ENCODE measurements at places on chromosomes 1 and 21.

DNA sequence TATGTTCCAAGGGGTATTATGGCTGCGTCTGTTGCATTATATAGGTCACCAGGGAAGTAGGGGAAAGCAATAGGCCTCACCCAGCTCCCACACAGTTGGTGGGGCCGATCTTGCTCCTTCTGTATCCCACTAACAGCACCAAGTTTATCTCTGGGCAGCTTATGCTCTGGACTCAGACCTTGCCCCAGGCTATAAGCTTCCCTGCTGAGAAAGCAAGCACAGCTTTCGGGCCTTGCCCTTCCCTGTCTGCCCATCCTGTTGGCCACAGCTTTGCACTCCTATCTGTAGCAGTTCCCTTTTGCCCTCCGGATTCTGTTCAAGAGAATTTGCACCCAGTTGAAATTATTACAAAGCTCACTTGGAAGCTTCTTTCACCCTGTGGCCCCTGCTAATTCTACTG is 12.9 kb downstream of the KCNE1 start:
- no peak for DNase-seq

DNA sequence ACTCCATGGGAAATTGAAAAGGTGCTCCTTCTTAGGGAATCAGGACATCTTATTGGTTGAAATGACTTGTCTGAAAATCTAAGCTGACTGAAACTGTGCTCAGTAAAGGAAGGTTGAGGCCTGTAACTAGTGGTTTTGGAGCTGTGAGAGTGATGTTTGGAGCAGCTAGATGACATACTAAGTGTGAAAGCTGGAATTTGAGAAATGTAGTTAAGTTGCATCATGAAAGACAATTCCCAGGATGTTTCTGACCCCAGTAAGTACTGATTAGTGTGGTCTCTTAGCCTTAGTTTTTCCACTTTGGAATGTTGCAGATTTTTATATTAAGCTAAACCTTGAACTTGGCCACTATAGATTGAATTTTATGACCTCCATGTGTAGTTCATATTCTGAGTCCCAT is 154.9 kb downstream of the PAPPA2 start:
- DNase-seq = no peak

- DNase-seq = no peak
Measured at GRCh38 chr1:84146411-84147032, 2.5 kb downstream of the PRKACB start.

DNA sequence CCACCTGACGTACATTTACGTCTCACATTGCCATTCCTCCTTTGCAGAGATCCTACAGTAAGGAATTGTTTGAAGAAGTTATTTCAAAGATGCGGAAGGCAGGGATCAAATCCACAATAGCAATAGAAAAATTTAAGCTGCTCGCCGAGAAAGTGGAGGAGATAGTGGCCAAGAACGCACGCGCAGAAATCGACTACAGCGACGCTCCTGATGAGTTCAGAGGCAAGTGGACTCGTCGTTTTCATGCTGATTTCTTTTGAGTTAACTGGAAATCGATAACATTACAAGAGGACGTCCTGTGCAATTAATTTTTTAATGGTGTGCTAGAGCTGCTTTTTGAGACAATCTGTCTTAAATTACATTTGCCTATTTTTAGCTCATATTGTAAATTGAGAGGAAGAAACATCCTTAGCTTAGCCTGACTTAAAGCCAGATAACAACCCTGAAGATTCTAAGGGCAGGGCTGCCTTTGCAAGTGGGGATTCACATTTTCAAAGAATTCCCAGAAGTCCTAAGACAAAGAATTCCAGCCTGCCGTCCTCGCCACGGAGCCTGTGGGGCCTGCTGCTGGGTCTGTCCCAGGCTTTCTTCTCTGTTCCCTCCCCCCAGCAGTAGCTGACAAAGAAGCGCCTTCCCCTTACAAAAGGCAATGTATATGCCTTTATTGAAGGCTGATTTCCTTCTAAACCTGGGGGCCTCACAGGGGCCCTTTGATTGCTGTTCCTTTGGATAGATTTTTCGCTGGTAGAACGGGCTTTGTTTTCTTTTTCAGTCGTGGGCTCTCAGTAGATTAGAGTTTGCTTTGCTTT is 31.6 kb upstream of the KIF1B start:
- no peak for DNase-seq

DNA sequence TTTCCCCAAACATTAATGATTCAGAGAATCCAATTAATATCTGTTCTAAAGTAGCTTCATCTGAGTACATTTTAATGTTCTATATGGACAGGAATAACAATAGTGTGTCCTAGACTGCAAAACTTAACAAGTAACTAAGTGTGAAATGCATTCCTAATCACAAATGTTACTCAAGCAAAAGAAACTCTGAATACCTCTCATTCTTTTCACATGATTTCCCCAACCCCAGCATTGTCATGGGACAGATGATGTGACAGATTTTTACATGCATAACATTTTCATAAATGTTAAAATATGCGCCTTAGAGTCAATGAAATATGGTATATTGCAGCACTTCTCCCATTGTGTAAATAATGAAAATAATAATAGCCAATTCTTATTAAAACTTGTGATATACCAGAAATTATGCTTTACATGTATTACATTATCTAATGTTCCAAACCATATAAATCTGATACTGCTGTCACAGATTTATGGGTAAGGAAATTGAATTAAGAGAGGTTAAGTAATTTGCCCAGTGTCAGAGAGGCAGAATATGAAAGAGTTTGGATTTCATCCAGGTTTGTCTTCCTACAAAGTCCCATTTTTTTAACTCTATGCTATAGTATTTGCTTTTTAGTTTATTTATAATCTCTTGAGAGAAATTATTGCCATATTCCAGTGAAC is 269.4 kb downstream of the LRRC7 start:
- no peak for DNase-seq

DNA sequence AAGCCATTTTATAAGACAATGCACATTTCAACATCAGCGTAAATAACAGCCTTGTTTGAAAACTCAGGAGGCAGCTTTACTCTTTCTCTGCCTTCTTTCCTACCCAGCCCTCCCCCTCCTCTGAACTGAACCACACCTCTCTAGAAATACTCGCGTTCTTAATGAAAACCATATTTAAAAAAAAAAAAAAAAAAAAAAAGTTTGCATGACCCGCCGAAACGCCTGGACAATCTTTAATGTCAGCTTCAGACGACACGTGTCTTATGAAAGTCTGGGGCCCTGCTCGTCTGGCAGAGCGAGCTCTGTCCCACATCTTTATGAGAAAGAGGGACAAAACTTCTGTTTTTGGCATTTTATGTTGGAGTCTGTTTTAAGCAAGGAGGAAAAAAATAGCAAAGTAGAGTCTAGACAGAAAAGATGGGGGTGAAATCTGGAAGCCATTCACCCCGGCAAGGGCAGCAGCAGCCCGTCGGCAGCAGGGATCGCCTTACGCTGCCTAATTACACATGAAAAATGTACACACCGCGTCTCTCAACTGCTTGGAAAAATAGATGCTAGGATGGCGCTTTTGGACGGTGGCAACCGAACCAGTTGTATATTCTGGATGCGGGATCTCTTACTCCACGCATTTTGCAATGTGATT is 130.4 kb upstream of the ETS2 start:
- DNase-seq = no peak

GRCh38 chr21:34176448-34176847 is 103.1 kb downstream of the MRPS6 start:
- DNase-seq = no peak

- DNase-seq = no peak
Measured at GRCh38 chr21:35909456-35910223, 150.7 kb downstream of the SETD4 start.

GRCh38 chr1:68049941-68050878 is at the start of gene DIRAS3:
Gene DIRAS3 (minus strand): TSS chr1:68050627. CDS start chr1:68047297, 3,330 bp downstream.
- DNase-seq = no peak

DNA sequence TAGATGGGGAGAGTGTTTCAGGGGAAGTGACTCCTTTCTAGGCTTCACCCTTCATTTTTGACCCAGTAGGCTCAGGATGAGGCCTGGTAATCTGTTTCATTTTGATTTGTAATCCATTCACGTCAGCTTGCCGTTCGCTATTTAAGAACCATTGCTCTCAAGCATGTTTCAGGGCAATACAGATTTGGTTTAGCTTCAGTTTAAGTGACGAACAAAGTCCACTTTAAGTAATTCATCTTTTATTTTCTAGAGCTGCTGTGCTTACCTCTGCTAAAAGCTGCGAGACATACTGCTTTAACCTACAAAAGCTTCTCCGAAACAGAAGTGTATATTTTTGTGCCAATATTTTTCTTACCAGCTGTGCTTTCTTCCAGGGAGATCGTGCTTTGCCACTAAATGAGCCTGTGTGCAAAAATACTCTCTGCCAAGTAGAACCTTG is 8.9 kb upstream of the FMO3 start:
- DNase-seq = no peak

GRCh38 chr1:81549588-81550127 is 251.1 kb upstream of the ADGRL2 start:
- DNase-seq = no peak

GRCh38 chr1:229114315-229114714 is 156.6 kb upstream of the RAB4A start:
- DNase-seq = no peak

GRCh38 chr1:160192234-160192633 is 1.9 kb downstream of the CASQ1 start:
- DNase-seq = no peak

GRCh38 chr1:223770621-223771315 is 58.4 kb downstream of the CAPN2 start:
- no peak for DNase-seq

DNA sequence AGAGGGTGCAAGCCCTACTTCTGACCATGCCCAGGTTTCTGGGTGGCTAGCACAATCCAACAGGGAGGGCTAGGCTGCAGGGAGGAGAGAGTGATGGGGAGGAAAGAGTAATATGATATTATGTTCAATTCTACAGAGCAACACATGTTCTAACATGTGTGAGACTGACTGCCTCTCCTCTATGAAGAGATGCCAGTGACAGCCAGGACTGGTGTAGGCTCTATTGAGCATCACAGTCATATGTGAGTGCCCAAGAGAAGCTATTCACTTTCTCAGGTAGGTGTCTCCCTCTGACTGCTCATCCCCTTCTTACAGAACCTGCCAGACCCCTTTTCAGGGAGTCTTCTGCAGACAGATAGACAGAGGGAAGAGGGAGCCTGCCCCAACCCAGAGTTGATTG is 446.1 kb downstream of the SIPA1L2 start:
- no peak for DNase-seq

DNA sequence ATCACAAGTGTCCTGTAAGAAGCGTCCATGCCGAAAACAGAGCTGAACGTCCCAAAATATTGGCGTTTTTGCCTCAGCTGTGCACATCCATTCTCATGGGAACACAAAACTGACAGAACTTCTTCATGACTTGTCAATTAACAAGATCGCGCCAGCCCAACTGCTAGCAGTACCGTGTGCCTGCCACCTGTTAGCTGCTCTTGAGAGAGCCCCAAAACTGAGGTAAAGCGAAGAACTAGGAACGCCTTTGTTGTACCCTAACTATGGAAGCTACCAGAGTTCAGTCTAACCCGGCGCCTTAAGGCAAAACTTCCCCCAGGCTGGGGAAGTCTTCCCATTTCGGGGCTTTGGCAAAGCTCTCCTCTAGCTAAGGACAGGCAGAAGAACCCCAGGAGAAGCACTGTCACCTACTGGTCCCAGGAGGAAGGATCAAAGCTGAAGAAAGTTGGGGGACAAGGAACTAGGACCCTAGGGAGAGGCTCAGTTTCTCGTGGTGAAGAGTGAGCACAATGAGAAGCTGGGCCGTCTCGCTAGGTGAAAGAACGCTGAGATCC is 719 bp downstream of the EYA3 start:
- DNase-seq = no peak

- DNase-seq = no peak
Measured at GRCh38 chr1:41698916-41699860, 214.7 kb upstream of the EDN2 start.

GRCh38 chr1:22527555-22528296 is 35.6 kb upstream of the EPHA8 start:
- no peak for DNase-seq

GRCh38 chr1:50426108-50426700 is 3.0 kb upstream of the DMRTA2 start:
- no peak for DNase-seq

GRCh38 chr1:78005755-78006154 is 1.0 kb downstream of the DNAJB4 start:
- no peak for DNase-seq

DNA sequence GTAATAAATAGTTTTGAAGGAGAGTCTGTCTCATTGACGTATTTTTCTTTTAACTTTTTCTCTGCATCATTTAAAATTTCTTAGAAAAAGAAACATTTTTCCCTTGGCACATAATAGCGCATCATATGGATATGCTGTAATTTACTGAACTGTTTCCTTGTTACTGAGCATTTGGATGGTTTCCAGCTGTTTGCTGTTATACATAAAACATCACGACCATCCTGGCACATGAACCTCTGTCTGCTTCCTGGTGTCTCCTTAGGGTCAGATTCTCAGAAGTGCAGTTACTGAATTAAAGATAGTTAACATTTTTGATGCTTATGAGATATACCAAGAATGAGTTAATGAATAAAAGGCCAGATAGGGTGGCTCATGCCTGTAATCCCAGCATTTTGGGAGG is 67.2 kb downstream of the BACE2 start:
- DNase-seq = no peak

DNA sequence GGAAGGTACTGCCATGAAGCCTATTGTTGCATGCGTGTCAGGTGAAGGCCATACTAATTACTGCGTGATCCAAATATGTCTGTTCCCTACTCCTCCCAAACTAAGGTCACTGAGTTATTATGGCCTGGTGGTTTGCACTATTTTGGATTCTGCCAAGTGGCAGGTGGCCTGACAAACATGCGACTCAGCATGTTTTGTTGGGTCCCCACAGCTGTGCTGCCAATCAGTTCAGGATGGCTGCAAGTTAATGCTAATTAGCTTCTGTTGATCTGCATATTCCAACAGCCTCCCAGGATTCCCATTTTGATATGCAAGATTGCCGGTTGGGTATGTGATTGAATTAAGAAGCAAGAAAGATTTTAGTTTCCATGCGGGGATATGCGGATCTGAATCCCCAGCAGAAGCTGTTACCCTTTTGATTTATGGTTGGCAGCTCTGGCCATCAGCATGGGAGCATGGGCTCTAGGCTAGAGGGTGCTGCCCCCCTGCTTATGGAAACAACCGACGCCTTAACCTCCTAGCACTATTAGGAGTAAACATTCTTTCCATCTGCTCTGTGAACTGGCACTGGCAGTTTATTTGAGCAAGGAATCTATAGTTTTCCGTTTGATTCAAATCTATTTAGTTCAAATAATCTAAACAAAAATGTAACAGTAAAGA is 429.8 kb upstream of the C1orf87 start:
- DNase-seq = no peak

GRCh38 chr1:23177438-23178380 is 9.1 kb upstream of the LUZP1 start:
- DNase-seq = peak; percentile 9

GRCh38 chr1:151132335-151133017 is 14.0 kb downstream of the SEMA6C start:
- DNase-seq = no peak

GRCh38 chr1:222306512-222306911 is 241.4 kb downstream of the HHIPL2 start:
- no peak for DNase-seq

- DNase-seq = no peak
Measured at GRCh38 chr1:29785137-29785527, 548.8 kb downstream of the PTPRU start.

- DNase-seq = no peak
Measured at GRCh38 chr1:43719063-43719462, 11.7 kb downstream of the ST3GAL3 start.

GRCh38 chr1:223175032-223175431 is 32.0 kb upstream of the TLR5 start:
- no peak for DNase-seq

- DNase-seq = no peak
Measured at GRCh38 chr1:60709426-60709825, 372.9 kb upstream of the NFIA start.

GRCh38 chr21:44892536-44893277 is 19.2 kb upstream of the PTTG1IP start:
- no peak for DNase-seq
